Body of pancreas (tissue), 4 donors: ENCODE measurements at places on chromosomes 6 and 20.

DNA sequence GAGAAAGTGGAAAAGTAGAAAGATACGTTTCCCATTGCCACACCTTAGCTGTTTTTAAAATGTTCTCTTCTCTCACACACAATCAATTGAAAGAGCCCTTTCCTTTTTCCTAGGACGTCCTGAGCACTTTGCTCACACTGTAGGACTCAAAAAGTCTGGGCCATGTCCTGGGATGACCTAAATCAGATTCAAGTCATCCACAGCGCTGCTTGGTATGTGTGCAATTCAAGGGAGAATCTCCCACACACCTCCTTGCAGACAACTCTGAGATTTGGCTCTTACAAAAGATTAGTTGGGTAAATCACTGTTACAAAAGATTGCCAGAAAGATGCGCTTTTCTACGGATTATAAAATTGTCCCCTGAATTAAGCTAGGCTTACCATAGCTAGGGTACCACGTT lies 130.1 kb downstream of the RNASET2 start:
- DNase-seq, result no peak

DNA sequence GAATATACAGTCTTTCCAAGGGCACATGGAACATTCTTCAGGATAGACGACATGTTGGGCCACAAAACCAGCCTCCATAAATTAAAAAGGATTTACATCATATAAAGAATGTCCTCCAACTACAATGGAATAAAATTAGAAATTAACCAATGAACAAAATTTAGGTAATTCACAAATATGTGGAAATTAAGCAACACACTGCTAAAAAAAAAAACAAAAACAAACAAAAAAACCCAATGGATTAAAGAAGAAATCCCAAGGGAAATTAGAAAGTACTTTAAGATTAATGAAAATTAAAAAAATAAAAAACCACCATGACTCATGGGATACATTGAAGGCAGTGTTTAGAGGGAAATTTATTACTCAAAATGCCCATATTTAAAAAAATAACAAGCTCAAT lies 21.4 kb upstream of the NT5E start:
- no peak for DNase-seq

DNA sequence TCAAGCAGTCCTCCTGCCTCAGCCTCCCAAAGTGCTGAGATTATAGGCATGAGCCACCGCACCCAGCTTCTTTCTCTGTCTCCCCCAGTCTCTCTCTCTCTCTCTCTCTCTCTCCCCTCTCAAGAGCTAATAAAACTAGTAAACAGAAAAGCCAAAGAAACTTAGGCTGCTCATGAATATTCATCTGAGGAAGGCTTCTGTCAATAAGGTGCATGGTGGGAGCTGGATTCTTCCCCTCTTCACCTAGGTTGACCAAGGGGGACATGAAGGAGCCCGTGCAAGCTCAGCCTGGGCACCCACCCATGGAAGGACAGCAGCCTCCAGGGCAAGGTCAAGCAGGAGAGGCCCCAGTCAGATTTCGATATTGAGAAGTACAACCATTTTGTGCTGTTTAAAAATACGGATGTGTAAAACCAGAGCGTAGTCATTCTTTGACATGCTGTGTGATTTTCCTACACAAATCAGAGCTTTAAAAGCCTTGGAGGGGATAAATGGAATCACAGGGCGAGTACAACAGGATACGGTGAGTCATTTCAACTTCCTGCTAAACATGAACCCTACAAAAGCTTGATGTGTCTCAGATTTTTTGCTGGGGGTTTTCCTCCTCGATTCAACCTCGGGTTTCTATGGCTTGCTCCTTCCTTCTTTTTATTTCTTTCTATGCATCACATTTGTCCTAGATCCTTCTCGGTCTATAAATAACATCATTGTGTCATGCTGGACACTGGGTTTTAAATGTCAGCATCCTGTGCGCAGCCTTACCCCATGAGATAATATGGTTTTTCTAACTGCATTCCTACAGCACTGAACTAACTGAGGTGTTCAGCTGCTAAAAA lies 368.9 kb upstream of the JARID2 start:
- no peak for DNase-seq

DNA sequence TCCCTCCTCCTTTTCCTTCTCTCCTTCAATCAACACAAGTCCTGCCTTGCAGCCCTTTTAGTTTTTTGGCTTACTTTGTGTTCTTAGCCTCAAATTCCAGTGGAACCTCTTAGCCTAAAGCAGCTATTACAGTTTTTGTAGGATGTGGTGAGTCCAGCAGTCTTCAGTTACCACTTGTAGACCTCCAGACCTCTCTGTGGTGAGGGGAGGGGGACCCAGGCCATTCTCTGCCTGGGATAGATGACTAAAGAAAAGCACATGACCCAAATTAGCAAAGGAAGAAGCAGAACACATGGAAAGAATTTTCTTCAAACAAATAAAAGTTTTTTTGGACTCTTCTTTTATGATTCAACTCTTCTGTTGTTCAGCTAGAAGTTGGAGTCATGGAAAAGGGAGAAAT lies 246.5 kb downstream of the HAO1 start:
- no peak for DNase-seq

GRCh38 chr20:17282501-17282900 lies 55.7 kb downstream of the PCSK2 start:
- no peak for DNase-seq

DNA sequence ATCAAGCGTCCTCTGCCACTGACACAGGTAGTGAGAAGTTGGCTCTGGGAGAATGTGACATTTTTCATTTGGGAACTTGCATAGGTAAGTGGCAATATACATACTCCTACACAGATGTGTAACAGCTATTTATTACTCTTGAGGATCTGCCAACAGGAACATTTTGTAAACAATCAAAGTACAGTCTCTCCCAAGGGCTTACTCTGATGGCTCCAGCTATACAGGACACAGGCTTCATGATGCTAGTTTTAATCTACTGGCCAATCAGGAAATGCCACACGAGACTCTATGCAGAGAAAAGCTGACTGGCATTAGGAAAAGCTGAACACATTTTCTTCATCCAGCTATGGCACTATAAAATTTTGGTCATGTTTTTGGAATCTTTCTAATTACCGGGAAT lies 57.8 kb downstream of the POPDC3 start:
- no peak for DNase-seq

GRCh38 chr6:18263418-18264218 lies 712 bp downstream of the DEK start:
- DNase-seq, result no peak

GRCh38 chr20:5078399-5078958 lies 41.3 kb downstream of the PCNA start:
- DNase-seq, result peak; percentile 30

- no peak for DNase-seq
These were observed 166.2 kb upstream of the CHD6 start for GRCh38 chr20:41784209-41784958.

DNA sequence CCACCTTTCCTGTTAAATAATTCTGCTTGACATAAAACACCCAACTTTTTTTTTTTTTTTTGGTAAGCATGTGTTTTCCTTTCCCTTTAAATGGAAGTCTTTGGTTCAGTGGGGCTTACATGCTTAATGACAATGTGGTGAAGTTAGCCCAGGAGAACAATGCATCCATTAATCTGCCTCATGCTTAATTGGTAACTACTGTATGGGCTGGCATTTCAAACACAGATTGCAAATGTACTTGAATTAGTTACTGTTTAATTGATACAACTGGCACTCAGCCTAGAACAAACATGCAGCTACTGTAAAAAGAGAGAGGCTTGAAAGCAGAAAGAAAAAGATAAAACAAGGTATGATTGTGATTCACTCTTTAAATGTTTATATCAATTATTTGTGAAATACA lies 483.6 kb upstream of the NOX3 start:
- no peak for DNase-seq

DNA sequence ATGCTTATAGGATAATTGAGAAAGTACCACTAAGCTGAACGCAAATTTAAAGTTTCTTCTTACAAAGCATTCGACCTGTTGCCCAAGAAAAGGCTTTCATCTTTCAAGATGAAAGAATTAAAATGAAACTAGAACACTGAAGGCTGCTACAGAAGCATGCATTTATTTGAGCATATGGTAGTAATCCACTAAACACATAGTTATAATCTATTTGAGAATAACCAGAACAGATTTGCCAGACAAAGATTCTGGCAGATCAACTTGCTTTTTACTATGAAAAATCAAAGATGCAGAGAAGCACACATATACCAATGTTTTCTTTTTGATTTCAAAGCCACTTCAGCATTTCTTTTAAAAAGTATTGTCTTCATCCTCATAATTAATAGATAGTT lies 412.2 kb downstream of the UTRN start:
- DNase-seq, result no peak

DNA sequence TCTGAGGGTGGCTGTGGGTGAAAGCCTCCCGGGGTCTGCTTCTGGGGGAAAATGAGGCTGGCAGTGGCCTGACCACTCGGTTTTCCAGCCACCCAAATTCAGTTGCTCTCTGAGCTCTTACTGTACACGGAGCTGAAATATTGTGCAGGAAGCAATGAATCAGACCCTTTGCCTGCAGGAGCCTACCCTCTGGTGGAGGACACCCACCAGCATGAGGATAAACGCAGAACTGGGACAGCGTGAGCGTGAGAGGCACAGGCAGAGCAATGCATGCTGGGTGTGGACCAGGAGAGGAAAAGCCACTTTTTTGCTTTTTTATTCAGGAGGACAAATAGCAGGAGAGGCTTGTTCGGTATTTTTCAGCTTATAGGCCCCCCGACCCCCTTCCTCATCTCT lies 298.0 kb downstream of the QKI start:
- DNase-seq, result no peak

- no peak for DNase-seq
These were observed 56.4 kb downstream of the ADTRP start for GRCh38 chr6:11722220-11722619.

DNA sequence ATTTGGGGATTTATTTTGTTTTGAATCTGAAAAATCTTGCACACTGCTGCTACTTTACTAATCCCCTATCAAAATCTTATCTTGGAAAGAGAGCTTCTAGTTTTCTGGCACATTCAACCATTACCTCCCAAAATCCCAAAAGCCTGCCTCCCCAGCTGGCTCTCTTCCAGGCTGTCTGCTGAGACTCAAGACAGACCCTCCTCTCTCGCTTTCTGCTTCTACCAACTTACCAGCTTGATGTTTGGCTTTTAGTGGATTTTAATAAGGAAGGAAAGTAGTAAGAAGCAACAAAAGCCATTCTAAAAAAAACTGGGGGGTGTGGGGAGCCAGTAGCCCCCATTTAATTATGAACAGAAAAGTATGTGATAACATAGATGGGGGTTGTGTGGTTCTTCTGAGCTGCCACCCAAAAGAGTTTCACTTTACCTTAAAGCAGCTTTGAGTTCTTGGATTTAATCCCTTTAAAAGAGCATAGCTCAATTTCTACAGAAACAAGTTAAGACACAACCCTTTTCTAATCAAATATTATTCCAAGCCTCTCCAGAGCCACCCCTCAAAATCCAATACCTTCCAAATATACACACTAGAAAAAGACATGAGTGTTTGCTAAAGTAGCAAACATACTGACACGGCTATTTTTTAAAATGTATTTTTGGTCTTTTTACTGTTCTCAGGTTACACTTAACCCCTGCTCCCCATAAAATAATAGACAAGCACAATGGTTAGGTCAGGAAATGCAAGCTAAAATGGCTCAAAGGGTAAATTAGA lies 71.7 kb downstream of the ATP9A start:
- DNase-seq, result no peak

- DNase-seq, result no peak
These were observed 104.5 kb upstream of the ADGRF1 start for GRCh38 chr6:47146431-47147174.
